Hematopoietic multipotent progenitor cell treated with erythropoietin and hydrocortisone succinate and interleukin-3 and kit ligand, for 15 days (in vitro differentiated cells): ENCODE measurements at places on chromosomes 5 and 9.
A peak's percentile ranks its signal among the peaks of the same experiment; 100 is the strongest.

GRCh38 chr9:4615251-4615650 is 46.8 kb upstream of the PLPP6 start:
- DNase-seq, result no peak

DNA sequence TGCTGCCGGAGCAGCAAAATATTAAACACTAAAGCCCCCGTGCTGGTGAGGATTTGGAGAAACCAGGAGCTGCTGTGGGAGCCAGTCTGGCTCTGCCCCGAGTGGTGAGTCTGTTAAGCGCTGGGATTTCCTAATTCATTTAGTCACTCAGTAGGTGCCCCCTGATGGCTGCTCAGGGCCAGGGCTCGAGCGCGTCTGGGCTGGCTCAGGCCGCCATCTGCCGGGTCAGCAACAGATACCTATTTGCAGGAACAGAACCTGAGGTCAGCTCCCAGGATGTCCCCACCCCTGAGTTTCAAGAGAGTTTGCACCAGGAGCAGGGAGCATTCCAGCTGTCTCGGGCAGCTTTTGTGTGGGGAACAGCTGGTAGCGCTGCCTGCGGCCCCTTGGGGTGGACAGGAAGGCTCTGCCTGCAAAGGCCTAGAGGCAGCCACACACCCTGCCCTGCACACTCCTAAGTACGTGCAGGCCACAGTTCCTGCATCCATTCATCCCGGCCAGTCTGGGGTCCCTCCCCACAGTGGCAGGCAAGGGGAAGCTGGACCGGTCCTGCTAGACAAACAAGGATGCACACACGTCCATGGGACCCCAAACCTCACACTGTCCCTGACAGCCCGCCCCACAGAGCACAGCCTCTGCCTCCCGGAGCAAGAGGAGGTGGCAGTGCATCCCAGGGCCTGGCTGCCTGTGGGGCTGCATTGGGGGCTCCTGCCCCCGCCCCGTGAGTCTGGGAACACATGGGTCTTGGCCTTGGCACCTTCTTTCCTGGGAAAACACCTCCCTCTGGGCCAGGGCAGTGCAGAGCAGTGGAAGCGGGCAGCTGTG is 83.7 kb downstream of the ADAMTS2 start:
- DNase-seq, result no peak

GRCh38 chr5:96176022-96176421 is 214.4 kb upstream of the ELL2 start:
- DNase-seq, result no peak

DNA sequence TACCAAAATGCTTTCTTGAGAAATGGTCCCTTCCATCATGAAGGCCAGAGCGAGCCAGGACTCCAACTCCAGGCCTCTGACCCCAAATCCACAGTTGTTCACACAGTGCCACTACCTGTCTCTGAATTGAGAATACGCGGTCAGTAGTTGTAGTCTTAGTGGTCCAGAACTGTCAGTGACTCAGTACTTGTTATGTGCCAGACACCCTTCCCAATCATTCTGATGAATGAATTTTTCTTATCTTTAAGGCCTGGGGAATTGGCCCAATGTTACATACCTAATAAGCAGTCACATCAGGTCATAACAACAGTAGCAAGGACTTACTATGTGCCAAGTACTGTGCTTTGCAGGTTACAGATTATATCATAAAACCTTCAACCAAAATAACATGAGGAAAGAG is 72.7 kb upstream of the RARS1 start:
- DNase-seq, result no peak

GRCh38 chr9:34437006-34437925 is 21.1 kb downstream of the FAM219A start:
- peak; percentile 79 for DNase-seq

- no peak for DNase-seq
These were observed 14.7 kb upstream of the OMD start for GRCh38 chr9:92438900-92439526.

DNA sequence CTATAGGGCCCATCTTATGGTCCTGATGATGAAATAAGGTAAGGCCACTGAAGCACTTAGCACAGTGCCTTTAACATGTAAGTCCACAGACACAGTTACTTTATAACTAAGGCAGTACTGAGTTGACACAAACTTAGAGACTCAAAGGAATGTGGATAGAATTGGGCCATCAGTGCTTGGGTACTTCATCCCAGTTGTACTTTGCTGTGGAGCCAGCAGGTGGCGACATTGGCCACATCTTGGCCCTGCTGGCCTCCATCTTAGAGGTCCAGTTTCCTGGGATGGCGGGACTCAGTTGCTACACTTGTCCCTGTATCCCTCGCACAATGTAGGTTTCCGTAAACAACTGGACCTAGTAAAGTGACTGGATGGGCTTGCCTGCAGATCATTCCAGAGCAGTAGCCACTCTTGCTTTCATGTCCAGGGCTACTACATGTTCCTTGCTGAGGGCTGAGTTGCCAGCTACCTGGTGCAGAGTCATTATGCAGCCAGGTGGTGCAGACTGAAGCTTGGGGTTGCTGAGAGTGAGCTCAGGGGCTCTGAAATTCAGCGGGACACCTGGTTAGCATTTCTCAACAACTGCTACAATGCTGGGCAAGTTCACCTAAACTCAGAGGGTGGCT is 10.6 kb downstream of the MTAP start:
- peak; percentile 74 for DNase-seq

DNA sequence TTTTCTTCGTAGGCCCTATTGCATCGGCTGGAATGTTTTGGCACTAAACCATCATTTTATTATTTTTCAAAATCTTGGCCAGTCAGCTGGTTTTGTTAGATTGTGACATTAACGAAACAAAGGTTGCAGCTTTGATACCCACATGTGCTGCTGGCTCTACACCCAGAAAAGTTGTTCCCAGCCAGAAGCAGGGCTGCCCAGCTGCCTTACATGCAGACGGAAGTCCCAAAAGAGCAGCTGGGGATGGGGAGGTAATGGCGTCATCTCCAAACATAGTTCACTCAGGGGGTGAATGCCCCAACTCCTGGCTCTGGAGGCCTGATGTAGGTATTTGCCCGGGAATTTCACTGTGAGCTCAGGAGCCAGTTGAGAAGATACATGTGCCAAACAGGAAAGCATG is 23.3 kb downstream of the TMEM171 start:
- no peak for DNase-seq

DNA sequence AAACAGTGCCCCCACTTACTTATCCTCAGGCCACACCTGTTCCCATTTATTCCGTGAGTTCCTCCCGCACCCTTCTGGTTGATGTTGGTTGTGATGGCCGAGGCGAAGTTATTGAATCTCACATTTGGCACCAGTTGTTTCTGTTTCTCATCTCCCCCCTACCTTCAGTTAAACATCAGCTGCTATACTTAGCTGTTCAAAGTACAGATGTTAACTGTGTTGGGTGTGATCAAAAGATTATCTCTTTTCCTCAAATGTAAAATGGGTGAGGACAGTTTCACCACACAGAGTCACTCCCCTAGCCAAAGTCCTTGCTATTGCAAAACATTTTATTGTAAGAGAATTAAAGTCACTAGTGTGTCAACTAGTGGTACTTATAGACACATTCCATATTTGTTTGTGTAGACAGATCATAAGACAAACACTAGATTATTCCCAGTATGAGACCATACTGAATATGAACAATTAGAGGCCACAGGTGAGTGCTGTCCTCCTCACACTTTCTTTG is 43.2 kb upstream of the PRSS3 start:
- no peak for DNase-seq
